ENCODE measurements at places on chromosomes 2 and 18. TPM values are rescaled to one million over a fixed set of nuclear protein-coding genes. Genes with fewer than 3 reads are reported as not detected.

SLC38A11 gene
- not detected for total RNA-seq

ANKRD30B gene
- total RNA-seq: not detected

GALNT14 gene
- 1.6 TPM for total RNA-seq

LHCGR gene
- not detected for total RNA-seq

EPHA4 gene
- not detected for total RNA-seq

GAREM1 gene
- 0.11 TPM for total RNA-seq

ACADL gene
- total RNA-seq: not detected

HAAO gene
- total RNA-seq: not detected

ALPG gene
- not detected for total RNA-seq

MC2R gene
- total RNA-seq: not detected

CCDC141 gene
- total RNA-seq: 0.30 TPM

FOXD4L1 gene
- 0.72 TPM for total RNA-seq

BUB1 gene
- 48.2 TPM for total RNA-seq

VIL1 gene
- not detected for total RNA-seq
